Motor neuron (in vitro differentiated cells): ENCODE measurements at places on chromosomes 1 and 21.

- ATAC-seq: no peak
Measured at GRCh38 chr1:203491664-203492063, 2.3 kb upstream of the OPTC start.

GRCh38 chr1:20223106-20223505 is 36.8 kb upstream of the PLA2G2C start:
- ATAC-seq: peak; percentile 2

DNA sequence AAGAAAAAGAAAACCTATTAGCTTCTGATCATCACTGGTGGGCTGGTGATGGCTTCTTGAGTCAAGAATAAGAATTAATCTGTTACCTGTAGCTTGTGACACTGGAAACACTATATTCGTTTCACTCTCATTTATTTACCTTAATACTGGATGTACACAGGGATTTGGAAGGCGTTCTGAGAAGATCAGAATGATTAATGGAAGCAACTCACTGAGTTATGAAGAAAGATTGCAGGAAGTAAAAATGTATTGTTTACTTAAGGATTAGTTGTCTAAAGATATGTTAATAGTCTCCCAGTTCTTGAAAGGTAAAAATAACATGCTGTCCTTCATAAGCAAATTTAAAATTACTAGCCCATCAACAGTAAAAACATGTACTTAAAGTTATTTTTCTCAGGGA is 644.9 kb upstream of the NCAM2 start:
- no peak for ATAC-seq

DNA sequence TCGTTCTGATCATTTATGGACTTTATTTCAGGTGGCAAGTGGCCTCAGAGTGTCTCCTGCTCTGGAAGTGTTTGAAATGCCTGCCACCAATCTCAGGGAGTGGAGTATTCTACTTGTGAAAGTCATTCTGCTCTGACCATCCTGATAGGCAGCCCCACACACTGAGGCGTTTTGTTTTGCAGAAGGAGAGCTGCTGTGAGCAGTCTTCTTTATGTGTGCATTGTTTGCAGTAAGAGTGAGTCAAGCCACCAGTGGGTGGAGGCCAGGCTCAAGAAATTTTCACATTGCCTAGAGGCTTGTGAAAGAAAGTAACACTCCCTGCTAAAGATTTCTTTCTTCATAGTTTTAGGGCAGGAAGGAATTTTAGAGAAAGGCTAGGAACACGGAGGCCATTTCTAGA is 204.4 kb downstream of the SLC35F3 start:
- ATAC-seq: no peak

- peak; percentile 30 for ATAC-seq
Measured at GRCh38 chr1:214202992-214203391, 78.0 kb upstream of the SMYD2 start.

DNA sequence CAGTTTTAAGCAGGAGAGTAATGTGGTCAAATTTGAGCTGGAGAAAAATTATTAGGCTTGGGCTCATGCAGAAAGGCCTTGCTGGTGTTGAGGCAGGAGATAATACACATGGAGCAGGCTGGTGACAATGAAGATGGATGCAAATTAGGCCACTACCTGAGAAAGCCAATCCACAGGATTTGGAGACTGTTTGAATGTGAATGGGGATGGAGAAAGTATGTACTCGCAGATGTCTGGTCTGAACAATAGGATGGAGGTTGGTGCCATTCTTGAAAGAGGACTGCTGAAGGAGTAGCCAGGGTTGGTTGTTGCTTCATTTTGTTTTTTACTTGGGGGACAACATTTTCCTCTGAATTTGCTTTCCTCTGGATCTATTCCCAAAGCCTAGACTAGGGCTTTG is 8.0 kb upstream of the KIRREL1 start:
- ATAC-seq: no peak
